ENCODE measurements at places on chromosomes 6 and 20.
A peak's percentile ranks its signal among the peaks of the same experiment; 100 is the strongest.

- no peak for DNase-seq
Measured at GRCh38 chr6:79403086-79403485, 134.1 kb downstream of the LCA5 start.

DNA sequence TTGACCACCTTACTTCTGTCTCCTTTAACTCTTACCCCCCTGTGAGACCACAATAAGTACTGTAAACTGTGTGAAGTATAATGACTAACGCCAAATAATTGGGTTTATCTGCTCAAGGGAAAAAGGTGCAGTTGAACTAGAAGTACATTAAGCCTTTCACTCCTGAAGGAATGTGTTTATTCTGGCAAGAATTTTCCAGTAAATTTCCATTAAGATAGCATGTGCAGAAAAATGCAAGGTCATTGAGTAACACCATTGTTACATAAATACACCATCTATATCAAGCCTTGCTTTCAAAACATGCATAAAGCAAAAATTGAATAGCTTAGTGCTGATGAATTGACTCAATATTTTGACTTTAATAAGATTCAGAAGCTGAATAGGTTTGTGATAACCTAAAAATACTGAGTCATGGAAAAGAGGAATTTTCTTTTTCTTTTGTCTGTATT is 65.4 kb downstream of the ARHGAP18 start:
- DNase-seq = no peak

DNA sequence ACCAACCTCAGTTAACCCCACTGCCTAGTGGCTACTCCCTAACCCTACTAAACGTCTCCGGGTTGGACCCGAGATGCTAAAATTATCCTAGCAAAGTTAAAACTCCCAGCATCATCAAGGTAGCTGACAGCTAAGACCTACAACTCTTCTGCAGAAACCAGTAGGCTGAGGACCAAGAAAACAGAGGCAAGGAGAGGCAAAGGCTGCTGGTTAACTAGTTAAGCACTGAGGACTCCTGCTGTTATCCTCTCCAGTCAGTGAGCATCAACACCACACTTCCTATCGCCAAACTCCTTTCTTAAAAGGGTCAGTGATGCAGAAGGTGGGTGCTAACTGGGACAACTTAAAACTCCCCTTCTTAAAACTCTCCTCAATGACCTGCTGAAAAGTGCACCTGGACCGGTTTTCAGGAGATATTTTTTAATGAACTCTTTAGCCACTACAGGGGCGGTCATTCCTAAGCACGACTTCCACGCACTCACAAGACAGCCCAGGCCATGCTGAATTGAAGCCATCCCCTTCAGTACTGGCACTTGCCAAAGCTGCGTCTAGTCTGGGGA is 1.7 kb downstream of the TRERF1 start:
- DNase-seq = peak; percentile 88

DNA sequence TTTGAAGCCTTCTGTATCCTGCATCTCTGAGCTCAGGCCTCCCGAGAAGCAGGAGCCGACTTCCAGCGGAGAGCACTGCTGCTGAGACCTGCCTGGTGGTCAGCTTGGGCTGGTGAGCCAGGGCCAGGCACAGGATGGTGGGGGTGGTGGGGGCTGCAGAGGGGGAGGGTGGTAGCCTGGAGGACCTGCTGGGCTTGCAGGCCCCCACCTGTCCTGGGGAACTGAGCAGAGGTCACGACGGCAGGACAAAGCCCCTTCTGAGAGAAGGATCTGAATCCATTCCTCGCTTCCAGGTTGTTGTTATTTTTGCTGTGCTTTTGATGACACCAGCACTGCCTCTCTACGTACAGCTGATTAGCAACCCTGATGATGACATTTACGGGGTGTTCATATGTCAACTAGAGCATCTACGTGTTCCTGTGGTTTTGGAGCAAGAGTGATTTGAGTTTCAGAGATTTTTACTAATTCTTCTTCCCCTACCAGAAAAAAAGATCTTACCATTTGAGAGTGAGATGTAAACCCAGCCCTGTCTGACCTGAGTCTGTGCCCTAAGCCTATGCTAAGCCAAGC is 35.7 kb upstream of the CD93 start:
- DNase-seq = no peak

DNA sequence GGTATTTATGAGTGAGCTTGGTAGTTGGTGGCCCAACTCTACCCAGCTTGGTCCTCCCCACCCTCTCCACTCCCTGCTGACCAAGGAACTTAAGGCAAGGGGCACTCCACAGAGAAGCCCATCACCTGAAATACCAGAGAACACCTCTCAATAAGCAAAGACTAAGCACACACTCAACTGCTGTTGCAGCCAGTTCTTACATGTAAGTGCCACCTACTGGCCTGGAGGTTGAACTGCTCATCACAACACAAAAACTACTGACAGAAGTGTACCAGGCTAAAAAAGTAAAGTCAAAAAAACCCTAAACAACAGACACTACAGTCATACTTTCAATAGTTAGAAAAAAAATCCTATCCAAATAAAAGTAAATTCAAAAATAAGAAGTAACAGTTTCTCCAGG is 146.2 kb downstream of the FAM83B start:
- DNase-seq = no peak

GRCh38 chr6:88702956-88703556 is 260.4 kb downstream of the RNGTT start:
- no peak for DNase-seq

- DNase-seq = peak; percentile 37
Measured at GRCh38 chr6:5517796-5518195, 256.5 kb downstream of the FARS2 start.

- no peak for DNase-seq
Measured at GRCh38 chr6:131443514-131443913, 129.5 kb upstream of the ARG1 start.

- DNase-seq = no peak
Measured at GRCh38 chr6:100160930-100161329, 166.9 kb upstream of the MCHR2 start.

- DNase-seq = no peak
Measured at GRCh38 chr20:19543101-19543500, 215.0 kb upstream of the RIN2 start.

GRCh38 chr6:34549026-34549803 is 6.9 kb downstream of the SPDEF start:
- no peak for DNase-seq

DNA sequence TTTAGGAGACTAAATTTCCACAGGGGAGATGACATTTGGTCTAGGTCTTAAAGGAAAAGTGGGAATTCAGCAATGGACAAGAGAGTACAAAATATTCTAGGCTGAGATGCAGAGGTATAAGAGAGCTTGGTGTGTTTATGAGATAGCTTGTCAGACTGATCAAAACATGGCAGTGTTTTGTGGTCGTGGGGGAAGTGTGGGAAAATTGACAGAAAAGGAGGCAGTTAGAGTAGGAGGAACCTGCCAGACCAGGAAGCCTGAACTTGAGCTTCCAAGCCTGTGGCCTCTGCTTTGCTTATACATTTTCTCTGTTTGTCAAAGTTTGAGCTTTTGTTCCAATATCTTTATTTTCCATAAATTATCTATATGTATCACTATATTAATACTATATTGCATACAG is 69.5 kb upstream of the MAP3K7 start:
- DNase-seq = peak; percentile 53

GRCh38 chr6:105137388-105137787 is 42.4 kb downstream of the POPDC3 start:
- no peak for DNase-seq

GRCh38 chr6:166795879-166796278 is 160.5 kb downstream of the RNASET2 start:
- no peak for DNase-seq

DNA sequence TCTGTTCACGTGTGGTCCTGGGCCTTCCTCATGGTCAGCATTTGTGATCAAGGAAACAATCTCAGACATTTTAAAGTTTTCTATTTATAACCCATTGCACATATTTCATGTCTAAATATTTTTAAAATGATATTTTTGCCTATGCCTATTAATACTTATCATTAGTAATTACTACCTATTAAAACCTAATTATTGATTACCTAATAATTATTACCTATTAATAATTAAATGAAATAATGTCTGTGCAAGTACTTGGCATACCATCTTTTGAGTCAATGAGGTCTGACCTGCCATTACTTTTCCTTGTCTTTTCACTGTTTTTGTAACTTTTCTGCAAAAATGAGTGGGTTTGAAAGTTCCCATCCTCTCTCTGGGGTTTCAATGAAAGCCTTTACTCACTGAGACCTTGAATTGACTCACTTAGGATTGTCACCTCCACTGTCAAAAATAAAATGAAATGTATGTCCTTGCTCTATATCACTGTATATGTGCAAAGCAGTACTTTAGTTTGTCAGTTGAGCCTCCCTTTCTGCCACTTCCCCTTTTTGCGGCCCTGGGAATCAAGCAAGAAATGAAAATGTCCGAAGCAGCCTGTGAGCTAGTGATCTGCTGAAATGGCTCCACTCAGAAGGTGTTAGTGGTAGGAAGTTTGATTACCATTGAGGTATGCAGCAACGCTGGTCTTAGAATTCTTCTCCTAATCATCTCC is 87.8 kb downstream of the L3MBTL3 start:
- no peak for DNase-seq

DNA sequence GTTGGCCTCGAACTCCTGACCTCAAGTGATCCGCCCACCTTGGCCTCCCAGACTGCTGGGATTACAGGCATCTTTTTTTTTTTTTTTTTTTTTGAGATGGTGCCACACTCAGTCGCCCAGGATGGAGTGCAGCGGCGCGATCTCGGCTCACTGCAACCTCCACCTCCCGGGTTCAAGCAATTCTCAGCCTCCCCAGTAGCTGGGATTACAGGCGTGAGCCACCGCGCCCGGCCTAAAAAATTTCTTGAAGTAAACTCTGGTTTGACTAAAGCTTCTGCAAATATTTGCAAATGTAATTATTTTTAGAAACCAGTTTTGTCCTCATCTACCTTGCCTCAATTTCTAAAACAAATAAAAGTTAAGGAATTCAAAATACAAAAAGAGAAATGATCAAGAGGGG is 1.2 kb downstream of the IBTK start:
- no peak for DNase-seq

DNA sequence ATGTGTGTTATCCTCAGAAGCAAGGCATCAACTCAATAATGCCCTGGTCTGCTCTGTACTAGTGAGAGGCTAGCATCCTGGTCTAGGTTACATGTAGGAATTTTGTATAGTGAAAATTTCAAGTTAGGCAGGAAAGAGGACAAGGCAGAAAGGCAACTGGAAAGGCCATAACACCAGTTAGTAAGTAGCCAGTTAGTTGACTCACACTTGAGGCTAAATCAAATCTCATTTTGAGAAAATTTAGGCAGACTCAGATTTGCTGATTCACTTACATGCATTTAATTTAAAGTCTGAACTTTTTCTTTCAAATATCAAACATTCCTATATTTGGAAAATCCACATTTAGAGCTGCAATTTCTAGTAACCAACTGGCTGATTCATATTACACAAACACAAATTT is 184.5 kb upstream of the TCF21 start:
- DNase-seq = no peak

DNA sequence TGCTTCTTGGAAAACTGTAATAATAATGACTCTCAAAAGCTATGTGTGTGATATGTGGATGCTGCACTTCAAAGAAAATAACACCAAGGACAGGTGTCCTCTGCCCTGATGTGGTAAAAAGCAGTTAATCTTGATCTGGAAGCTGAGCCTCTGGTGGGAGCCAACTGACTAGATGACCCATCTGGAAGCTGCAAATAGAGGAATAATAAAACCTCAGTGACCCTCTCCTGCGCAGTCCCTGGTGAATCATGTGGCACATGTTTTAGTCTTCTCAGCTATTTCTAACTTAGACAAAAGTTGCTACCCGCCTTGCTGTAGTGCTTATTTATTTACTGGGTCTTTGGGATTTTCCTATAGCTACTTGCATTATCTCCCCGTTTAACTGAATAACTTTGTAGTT is 47.3 kb downstream of the TP53INP2 start:
- DNase-seq = no peak

DNA sequence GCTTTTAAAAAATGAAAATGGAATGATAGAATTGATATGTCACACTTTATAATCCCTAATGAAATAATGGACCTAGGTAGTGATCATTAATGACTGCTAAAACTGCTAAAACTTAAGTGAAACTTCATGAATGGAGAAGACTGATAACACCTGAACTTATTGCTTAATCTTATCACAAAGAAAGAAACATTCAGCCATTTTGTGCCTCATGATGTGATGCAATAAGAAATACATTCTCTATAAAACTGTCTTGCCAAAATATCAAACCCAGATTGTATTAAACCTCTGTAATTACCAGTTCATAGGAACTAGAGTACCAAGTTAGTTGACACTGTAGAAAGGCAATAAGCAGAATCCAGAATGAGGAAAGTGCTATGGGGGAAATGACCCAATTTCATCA is 54.4 kb upstream of the COL10A1 start:
- DNase-seq = no peak

- DNase-seq = no peak
Measured at GRCh38 chr6:37168811-37169495, 999 bp upstream of the PIM1 start.

DNA sequence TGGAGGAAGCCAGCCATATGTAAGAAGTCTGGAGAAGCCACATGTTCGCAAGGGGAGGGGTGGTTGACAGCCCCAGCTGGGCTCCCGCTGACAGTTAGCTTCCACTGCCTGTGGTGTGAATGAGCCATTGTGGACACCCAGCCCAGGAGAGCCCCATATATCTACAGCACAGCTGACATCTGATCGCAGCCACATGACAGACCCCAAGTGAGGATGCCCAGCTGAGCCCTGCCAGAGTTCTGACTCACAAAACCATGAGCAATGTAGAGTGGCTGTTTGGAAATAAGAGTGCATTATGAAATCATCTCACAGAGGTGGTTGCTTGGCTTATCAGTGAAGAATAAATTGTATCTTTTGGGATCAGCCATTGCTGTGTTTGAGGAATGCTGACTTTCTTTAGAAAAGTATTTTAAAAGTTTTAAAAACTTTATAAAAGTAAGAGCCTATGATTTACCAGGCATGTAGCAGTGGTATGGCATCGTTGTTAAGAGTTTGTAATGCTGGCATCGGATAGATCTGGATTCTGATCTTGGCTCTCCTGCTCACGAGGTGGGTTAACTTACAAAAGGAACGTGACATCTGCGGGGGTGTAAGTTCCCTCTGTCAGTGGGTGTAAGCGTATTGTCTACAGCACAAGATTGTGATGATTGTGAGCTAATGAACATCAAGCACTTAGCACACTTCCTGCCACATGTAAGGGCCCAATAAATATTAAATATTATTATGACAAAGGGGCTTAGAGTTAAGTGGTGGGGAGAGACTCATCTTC is 24.1 kb downstream of the CFAP61 start:
- peak; percentile 55 for DNase-seq

- no peak for DNase-seq
Measured at GRCh38 chr6:155275808-155276480, 12.1 kb downstream of the CLDN20 start.

DNA sequence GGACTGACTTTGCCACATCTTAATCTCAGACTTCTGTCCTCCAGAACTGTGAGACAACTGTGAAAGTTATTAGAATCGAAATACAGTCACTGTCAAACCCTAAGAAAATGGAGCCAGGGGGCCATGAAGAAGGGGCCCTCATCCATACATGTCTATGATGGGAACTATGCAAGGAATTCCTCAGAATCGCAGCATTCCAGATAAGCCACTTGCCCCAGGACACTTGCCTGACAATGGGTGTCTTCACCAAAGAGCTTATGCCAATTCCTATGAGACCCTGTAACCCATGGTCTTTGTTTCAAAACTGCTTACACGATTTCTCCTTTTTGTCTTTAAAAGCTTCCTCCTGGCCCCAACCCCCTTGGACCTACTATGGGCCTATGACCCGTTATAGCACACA is 90.4 kb upstream of the FOXP4 start:
- no peak for DNase-seq

GRCh38 chr6:41717392-41717736 is 18.0 kb downstream of the TFEB start:
- no peak for DNase-seq

All from esophagus muscularis mucosa (tissue), 4 donors.